Hindlimb muscle (tissue), 1 donor: ENCODE measurements at places on chromosomes 6 and 20.

DNA sequence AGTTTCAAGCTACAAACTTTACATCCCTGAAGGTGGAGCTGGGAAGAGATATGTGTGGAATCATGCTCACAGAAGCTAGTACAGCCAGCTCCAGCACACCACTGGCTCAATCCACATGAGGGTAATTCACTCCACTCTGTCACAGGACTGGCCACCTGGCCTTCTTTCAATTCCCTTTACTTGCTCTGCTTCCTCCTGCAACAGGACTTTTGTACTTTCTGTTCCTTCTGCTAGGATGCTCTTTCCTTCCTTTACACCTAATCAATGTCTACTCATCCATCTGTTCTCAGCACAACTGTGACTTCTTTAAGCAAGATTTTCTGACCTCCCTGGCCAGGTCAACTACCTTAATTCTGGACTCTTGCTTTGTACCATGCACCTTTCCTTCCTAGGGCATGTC, 39.4 kb upstream of the MYB start:
- DNase-seq: no peak

GRCh38 chr6:11072101-11072500, 21.5 kb upstream of the SMIM13 start:
- DNase-seq: no peak

DNA sequence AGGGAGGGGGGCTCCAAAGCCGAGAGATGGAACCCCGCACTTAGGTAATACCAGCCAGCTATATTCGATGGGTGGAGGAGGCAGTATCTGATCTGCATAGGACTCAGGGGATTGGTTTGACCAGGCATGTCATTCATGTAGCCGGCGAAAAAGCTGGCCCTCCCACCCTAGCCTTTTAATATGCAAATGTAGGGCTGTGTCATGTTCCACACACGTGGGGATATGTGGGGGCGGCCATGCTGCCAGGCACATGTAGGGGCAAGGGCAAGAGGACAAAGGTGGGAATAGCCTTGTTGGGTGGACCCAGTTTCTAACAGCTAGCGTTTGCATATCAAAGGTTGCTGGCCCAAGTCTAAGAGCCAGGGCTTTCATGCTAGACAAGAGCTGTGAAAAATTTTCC, 39.1 kb upstream of the DDR1 start:
- DNase-seq: no peak

DNA sequence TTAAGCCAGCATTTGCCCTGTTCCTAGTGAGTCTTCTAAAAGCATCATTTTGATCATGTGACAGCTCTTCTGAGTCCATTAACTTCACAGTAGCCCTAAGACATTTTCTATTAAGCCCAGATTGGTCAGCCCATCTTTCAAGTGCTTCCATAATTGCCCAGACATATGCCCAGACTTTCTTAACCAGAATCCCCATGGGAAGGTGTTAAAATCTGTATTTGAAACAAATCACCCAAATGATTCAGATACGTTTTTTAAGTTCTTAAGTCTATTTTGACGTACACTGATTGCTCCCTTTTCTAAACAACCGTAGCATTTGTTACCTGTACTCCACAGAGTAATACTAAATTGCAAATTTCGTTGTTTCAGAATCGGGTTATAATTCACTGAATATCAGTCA, 89.3 kb downstream of the BCAS1 start:
- DNase-seq: no peak

- no peak for DNase-seq
Measured at GRCh38 chr6:138099832-138100231, 7.4 kb downstream of the PERP start.

- DNase-seq: no peak
Measured at GRCh38 chr6:170292111-170292406, 1.2 kb upstream of the DLL1 start.

DNA sequence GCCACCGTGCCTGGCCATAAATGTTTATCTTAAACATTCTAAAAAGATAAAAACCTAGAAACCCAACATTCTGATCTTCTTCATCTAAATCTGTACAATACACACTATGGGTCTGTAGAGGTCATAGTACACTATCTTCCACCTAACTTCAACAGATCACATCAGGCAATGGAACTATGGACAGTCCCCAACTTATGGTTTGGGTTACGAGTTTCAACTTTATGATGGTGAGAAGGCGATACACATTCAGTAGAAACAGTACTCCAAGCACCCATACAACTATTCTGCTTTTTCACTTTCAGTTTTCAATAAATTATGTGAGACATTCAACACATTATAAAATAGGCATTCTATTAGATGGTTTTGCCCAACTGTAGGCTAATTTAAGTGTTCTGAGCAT, 23.1 kb downstream of the FKBP5 start:
- no peak for DNase-seq

GRCh38 chr6:50837589-50838445, 19.1 kb downstream of the TFAP2B start:
- no peak for DNase-seq

DNA sequence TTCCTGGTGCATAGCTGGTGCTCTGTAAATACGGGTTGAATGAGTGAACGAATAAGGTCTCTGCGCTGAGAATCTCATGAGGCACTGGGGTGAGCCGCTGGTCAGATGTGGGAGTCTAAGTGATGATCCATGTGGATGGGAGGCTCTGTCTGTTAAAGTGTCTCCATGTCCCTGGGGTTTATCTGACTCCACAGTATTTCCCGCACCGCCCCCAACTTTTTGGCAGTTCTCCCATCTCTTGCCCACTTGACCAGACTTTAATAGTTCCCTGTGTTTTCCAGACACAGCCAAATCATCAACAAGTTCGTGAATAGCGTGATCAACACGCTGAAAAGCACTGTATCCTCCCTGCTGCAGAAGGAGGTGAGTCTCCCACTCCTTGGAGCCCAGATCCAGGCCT, 9.9 kb downstream of the BPIFA2 start:
- DNase-seq: no peak

DNA sequence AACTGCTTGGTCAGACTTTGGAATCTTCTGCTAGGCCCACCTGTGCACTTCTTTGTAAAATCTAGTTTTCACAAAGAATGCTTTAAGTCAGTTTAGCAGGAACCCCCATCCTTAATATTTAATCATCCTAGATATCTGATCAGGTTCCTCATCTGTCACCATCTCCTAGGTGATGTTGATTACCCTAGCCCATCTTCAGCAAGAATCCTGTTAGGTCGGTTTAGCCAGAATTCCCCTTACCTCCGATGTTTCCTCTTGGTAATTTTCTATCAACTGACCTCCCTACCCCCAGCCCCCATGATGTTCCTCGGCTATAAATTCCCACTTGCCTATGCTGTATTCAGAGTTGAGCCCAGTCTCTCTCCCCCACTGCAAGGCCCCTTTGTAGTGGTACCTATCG, 2.7 kb upstream of the ZNF341 start:
- DNase-seq: no peak
